ENCODE measurements at places on chromosomes 1 and 21.

DNA sequence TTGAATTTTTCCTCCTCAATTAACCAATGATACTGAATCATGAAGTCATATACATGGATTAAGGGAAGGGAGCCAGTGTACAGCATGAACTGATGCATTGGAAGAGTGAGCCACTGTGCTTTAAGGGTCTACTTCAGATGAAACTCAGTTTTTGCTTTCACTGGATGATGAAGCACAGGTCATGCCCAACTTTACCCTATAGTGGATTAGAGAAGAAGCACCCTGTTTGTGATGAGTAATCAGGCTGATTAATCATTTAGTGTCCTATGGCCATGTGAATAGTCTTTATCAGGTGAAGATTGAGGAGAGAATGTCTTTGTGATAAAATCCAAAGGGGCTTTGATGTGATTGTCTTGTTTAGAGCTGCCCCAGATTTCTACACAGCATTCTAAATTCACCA, 24.7 kb upstream of the LAMC1 start:
- DNase-seq, result no peak

DNA sequence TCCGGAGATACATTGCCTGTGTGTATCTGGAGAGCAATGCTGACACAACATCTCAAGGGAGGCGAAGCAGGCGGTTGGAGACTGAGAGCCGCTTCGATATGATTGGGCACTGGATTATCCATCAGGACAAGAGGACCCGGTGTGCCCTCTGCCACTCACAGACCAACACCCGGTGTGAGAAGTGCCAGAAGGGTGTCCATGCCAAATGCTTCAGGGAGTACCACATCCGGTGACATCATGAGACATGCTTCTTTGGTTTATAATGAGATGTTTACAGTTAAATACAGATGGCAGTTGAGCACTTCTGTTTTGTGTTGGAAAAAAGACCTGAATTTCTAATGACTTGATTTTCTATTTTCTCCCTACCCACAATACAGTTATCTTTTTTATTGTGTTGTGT, 12.1 kb downstream of the PGBD2 start:
- no peak for DNase-seq

DNA sequence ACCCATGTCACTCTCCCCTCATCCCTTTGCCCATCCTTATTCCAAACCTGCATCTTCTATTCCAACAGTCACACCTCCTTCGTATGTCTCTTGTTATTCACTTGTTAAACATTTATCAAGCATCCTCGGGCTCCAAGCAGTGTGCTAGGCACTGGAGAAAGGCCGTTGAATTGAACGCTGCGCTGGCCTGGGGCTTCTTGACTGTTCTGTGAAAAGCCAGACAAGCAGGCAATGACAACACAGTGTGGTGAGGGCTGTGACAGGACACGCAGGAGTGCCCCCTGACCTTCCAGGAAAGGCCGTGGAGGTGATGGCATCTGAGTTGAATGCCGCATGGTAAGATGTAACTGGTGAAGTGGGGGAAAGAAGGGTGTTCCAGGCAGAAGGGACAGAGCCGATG, 19.2 kb downstream of the ETV3 start:
- DNase-seq, result no peak

- DNase-seq, result no peak
Measured at GRCh38 chr21:26946744-26947446, 20.0 kb downstream of the ADAMTS5 start.

All from HCT116 (cell line).